ENCODE measurements at places on chromosomes 3 and 15.

GRCh38 chr3:133401374-133402135 is 1.7 kb downstream of the BFSP2 start:
- DNase-seq, result no peak

GRCh38 chr3:194856296-194856695 is 170.6 kb downstream of the FAM43A start:
- DNase-seq, result no peak

DNA sequence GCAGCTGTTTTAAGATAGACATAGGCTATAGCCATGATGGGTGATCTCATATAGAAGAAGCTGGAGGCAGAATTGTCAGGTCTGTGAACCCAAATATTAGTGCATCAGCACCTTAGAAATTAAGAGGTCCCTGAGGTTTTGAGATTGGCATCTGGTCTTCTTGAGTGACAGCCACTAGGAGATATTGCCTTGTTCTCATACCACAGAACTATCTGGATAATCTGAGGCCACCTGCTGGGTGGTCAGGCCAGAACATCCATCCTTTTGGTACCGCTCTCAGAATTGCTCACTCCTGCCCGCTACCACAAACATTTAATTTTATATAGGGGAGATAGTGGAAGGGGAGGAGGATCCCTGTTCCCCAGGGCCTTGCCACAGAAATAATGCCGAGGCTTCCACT is 210.6 kb upstream of the ZPLD1 start:
- no peak for DNase-seq

- DNase-seq, result no peak
These were observed 8.8 kb downstream of the NEK10 start for GRCh38 chr3:27360113-27361078.

DNA sequence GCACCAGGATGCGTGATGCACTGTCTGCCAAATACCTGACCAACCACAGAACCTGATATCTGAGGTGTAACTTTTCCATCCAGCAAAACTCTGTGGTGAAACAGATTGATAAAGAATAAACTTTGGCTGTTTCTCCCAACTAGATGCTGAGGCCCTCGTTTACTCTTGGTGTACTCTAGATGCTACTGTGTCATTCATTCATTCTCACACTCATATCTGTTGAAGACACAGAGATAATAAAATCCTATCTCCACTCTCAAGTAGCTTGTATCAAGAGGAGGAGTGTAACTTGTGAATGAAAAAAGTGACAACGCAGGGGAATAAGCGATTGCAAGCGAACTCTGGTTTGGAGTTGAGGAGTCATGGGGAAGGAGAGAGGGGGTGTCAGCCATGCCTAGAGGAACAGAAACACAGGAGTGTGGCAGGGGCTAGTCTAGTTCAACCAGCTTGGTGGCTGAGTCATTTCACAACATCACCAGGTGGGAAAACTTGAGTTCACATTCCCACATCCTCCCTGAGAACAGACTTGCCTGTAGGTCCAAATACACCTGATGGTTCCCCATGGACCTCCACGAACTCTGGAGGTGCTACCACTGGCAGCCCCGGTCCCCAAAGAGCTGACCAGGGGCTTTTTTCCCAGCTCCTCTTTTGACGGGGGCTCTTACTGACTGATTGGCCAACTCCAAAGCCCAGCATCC is 73.3 kb upstream of the SNRK start:
- DNase-seq, result no peak

- DNase-seq, result no peak
These were observed 27.9 kb upstream of the SLC6A6 start for GRCh38 chr3:14374444-14374883.

DNA sequence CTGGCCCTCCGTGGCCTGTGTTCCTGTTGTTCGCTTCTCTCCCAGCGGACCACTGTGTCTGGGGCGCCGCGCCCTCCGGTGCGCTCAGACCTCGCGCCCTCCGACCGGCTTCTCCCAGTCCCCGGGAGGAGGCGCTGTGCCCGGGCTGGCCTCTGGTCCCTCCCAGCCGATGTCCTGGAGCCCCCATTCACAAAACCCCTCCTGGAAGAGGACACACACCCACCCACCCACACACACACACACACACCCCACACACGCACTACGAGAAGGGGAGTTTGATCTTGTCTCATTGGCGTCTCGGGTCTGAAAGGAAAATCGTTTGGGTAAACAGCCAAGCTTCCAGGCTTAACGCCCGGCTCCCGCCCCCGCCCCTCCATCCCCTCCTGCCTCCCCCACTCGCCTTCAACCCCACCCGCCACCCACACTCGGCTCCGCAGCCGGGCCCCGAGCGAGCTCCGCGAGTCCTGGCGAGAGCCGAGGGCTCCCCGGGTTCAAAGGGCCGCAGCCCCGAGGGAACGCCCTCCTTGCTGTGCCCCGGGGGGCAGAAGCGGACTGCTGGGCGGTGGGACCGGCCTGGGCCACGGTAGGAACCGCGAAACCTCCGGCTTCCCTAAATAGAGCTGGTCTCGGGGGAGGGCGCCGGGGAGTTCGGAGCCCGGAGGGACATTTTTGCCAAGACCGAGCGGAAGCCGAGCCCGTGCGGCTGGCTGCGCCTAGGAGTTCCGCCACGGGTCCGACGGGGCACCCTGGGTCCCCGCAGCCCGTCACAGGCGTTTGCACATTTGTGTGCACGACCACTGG is 23.6 kb downstream of the NR2F2 start:
- no peak for DNase-seq

- no peak for DNase-seq
These were observed 144.9 kb downstream of the FNDC3B start for GRCh38 chr3:172184106-172184822.

GRCh38 chr3:122074621-122075265 is 19.6 kb downstream of the CD86 start:
- no peak for DNase-seq

DNA sequence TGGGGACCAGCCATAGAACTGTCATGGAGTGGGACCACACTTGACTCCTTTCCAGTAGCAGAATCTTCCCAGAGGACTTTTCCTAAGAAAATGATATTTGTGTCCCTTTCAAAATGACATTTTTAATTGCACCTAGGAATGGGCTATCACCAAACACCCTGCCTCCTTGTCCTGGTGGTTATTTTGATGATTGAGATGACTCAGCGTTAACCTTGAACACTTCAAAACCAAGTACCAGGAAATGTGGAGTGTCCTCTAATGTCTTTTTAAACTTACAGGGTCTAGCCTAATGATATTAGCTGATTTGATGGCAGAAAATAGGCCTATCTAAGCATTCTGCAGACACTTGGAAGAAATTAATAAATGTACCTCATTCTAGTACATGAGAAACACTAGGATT is 90.7 kb downstream of the HHLA2 start:
- peak; percentile 63 for DNase-seq

- no peak for DNase-seq
These were observed 402.2 kb upstream of the CFAP20DC start for GRCh38 chr3:59451800-59452746.

DNA sequence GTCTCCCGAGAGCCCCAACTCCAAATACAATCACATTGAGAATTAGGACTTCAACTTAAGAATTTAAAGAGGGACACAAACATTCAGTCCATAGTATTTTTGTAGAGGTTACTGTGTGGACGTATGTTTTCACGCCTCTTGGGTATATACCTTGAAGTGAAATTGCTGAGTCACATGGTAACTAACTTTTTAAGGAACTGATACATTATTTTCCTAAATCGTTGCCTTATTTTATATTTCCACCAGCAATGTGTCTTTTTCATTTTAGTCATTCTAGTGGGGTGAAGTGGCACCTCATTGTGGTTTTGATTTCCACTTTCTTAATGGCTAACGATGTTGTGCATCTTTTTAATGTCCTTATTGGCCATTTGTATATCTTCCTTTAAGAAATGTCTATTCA is 11.8 kb downstream of the PARP15 start:
- DNase-seq, result no peak

DNA sequence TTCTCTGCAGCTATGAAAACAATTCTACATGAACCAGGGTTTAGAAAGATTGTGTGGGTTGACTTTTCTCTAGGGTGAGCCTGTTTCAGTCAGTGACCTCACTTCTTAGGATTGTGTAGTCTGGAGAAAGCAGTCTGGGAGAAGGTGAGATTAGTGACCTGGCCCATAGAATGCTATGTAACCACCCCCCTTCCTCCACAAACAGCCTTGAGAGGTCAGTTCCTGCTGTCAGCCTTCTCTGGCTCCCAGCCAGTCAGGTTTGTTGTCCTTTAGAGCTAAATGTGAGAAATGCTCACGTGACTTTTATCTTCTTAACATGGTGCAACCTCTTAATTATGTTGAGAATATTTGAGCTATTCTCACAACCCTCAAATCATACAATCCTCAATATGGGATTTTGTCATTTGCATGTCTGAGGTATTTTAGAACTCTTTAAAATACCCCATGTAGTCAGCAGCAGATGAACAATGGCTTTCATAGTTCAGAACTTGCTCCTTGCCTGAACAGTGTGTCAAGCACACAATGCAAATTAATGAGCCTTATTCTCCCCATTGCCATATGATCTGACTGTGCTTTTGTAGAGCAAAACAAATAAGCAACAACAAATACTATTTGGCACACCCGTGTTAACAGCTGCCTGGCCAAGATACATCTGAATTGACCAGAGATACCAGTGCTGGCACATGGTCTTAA is 311.6 kb downstream of the CNTN6 start:
- no peak for DNase-seq

DNA sequence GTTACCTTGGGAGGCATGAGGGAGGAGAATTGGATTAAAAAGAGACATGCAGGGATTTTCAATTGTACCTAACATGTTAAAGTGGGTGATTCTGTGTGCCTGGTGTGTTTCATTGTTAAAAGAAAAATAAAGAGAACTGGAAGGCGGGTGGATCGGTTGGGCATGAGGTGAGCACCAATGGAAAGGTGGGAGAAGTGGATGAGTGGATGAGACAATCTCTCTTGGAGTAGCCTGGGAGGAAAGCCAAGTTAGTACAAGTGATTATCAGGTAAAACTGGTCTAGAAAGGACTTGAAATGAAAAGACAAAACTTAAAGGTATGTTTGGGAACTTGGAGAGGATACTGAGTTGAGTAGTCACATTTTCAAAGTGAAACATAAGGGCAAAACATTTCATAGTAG is 12.1 kb downstream of the VEPH1 start:
- peak; percentile 5 for DNase-seq

Data from DMS79 (cell line).